Activated CD4-positive, alpha-beta T cell treated with anti-CD3 and anti-CD28 coated beads, Interleukin-2, Interleukin-6, amounts not matched to agents 100 ng/mL and 50 ng/mL, durations not matched to agents 16 hours and 8 hours (primary cell): ENCODE measurements at places on chromosomes 3 and 15.

GRCh38 chr3:149933858-149934257, 36.8 kb downstream of the PFN2 start:
- no peak for DNase-seq

DNA sequence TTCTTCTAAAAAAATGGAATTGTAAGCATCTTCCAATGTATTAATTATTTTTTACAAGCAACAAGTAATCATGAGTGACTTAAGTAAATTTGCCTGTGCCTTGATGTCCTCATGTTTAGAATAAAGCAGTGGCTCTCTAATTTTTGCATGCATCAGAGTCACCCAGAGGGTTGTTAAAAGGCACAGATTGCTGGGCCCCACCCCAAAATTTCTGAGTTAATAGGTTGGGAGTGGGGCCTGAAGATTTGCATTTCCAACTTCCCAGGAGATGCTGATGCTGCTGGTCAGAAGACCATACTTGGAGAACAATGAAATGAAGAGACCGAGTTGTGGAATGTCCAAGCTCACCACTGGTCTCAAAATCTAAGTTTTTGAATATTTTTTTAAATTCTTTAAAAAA, 70.2 kb downstream of the ARHGAP31 start:
- no peak for DNase-seq

GRCh38 chr3:72487946-72488737, 360.1 kb downstream of the SHQ1 start:
- DNase-seq: no peak

- DNase-seq: peak; percentile 4
Measured at GRCh38 chr3:170829546-170830272, 40.3 kb downstream of the RPL22L1 start.

- no peak for DNase-seq
Measured at GRCh38 chr3:16533928-16534574, 20.6 kb upstream of the RFTN1 start.

DNA sequence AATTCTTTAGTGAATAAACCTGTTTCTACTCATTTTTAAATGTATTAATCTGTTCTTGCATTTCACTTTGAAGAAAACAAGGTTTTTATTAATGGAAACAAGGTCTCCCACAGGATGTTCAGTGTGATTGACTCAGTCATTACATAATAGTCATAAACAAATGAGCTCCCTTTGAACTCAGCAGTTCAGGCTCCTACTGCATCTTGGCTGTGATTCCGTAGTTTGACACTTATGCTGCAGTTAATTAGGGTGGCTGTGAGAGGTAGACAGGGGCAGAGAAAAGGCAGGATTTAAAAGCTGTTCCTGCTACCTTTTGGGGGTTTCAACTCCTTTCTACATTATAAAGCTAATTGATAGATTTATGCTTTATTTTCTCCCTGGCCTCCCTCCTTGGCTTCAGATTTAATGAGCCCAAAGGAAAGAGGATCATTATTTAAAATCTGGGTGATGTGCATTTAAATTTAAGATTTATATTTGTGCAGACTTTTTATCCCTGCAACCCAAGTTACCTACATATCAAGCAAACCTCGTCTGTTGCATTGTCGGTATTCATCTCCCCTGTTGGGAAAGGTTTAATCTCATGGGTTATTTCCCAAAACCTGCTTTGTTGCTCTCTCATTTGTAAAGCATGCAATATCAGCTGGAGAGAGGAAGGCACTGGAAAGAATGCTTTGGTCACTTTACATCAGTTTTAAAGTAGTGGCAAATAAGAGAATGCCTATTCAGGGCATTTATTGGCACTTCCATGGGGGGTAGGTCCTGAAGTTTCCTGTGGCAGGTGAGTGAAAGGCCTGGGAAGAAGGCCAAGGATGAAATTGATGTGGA, 345.0 kb upstream of the NR2E3 start:
- no peak for DNase-seq

GRCh38 chr3:76107935-76108570, 322.7 kb upstream of the ZNF717 start:
- peak; percentile 11 for DNase-seq

DNA sequence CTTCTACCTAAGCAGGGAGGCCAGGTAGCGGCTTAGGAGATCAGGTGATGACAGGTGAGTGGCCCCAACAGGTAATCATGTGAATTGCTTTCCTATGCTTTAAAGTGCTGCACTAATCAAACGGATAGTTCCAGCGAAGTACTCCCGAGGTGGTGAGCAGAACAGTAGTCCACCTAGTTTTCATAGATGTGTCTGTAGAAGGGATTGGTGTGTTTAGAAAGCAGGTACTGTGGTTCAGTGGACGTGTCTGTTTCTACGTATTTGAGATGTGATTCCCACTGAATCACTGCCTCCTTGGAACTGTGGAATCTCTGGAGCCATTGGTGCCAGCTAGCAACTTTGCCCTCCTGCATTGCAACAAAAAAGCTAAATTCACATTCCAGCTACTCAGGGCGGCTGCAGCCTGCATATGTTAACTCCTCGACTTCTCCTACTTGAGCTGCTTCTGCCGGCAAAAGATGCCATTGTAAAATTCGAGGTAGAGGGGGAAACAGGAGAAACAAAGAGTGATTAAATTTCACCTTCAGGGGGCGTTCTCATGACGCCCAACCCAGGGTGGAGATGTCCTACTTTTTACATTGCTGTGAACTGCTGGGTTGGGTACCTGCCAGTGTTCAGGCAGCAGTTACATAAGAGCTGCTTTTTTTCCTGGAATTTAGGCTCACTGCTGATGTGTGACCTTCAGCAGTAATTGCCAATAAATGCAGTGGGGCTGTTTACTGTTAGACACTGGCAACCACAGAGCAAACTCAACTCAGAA, 227.3 kb downstream of the ITPR1 start:
- peak; percentile 29 for DNase-seq

GRCh38 chr3:144084929-144085328, 113.3 kb downstream of the DIPK2A start:
- DNase-seq: no peak

- DNase-seq: no peak
Measured at GRCh38 chr3:134008630-134009156, 21.0 kb downstream of the SLCO2A1 start.

DNA sequence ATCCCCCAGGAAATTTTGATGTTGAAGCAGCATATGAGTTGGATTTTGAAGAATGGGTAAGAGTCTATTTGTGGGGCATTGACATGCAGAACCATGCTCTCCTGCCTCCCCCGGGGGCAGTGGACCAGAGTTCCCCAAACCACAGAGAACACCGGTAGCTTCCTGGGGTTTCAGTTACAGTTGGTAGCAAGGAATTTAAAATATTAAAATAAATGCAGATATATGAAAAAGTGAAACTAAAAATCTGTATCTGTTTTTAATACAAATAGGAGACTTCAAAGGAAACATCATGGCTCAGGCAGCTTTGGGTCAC, 37.4 kb downstream of the SLC9A9 start:
- DNase-seq: no peak

DNA sequence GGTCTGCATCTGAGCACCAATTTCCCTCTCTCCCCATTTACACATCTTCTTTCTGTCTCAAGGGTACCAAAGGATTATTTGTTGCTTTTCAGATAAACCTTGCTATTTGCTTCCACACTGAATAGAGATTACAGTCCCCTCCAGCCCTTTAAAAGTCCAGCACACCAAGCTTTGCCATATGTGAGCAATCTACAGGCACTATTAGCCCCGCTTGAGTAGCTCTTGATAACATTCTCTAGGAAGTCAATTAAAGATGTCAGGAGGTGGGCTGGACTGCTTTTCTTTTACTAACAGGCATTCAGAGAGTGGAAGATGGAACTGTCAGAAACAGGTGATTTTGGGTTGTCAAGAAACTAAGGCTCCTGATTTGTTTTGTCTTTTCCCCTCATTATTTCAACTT, 417.0 kb downstream of the ROBO2 start:
- no peak for DNase-seq

- DNase-seq: peak; percentile 61
Measured at GRCh38 chr15:52730173-52730572, 51.0 kb upstream of the ATOSA start.

GRCh38 chr3:127038466-127038865, 55.6 kb downstream of the PLXNA1 start:
- no peak for DNase-seq

DNA sequence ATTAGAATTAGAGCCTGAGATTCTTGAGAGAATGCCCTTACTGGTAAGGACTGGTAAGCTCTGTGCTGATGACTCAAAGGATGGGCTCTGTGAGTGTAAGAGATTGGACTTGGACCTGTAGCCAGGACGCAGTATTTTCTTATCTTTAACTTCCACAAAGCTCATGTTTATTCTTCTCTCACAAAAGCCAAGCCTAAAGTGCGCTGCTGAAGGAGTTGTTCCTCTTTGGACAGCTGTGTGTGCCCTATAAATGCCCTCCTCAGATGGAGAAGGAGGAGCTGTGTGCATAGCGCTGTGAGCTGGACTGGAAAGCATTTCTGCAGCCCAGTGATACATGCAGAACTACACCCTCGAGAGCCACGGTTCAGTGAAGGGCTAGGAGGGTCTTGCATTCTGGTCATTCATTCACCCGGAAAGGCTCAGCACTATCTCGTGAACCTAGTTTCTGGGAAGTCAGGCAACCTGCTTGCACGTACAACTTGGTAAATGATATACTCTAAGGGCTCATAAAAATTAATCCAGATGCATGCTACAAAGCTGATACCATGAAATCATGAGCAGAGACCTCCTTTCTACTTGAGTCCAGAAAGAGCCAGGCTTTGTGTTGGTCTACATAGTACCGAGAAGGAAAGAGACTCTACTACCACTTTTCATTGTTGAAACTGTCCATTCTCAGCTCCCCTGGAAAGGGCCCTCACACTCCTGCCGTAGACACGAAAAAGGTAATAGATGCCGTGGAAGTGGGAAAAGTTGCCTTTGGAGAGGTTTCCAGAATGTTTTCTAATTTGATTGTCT, 103.0 kb upstream of the TBL1XR1 start:
- DNase-seq: no peak

- DNase-seq: no peak
Measured at GRCh38 chr3:89654031-89654430, 546.6 kb downstream of the EPHA3 start.
